ENCODE measurements at places on chromosomes 7 and 10.
A peak's percentile ranks its signal among the peaks of the same experiment; 100 is the strongest.

- no peak for DNase-seq
These were observed 6.9 kb downstream of the PPP2R2D start for GRCh38 chr10:131907679-131908078.

DNA sequence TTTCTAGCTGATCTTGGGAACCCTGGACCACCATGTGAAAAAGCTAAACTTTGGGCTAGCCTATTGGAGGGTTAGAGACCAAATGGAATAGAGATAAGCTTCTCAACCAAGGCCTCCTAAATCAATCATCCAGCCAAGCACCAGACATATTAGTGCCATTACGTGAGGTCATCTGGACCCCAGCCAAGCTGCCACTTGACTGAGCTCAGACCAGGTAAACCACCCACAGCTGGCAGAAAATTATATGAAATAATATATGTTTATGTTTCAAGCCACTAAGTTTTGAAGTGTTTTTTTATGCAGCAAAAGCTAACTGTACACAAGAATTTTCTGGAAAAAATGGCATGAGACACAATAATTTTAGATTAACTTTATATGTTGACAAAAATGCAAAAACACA, 82.6 kb upstream of the PCGF5 start:
- DNase-seq: no peak

DNA sequence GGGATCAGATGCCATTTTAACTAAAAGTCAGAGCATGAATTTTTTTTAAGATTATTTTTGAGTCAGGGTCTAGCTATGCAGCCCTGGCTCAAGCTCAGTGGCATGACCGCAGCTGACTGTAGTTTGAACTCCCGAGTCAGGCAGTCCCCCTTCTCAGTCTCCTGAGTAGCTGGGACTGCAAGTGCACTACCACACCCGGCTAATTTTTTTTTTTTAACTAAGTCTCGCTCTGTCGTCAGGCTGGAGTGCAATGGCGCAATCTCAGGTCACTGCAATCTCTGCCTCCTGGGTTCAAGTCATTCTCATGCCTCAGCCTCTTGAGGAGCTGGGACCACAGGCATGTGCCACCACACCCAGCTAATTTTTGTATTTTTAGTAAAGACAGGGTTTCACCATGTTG, 7.8 kb downstream of the TAS2R41 start:
- no peak for DNase-seq

- DNase-seq: no peak
These were observed 568 bp downstream of the PRSS2 start for GRCh38 chr7:142771353-142771723.

DNA sequence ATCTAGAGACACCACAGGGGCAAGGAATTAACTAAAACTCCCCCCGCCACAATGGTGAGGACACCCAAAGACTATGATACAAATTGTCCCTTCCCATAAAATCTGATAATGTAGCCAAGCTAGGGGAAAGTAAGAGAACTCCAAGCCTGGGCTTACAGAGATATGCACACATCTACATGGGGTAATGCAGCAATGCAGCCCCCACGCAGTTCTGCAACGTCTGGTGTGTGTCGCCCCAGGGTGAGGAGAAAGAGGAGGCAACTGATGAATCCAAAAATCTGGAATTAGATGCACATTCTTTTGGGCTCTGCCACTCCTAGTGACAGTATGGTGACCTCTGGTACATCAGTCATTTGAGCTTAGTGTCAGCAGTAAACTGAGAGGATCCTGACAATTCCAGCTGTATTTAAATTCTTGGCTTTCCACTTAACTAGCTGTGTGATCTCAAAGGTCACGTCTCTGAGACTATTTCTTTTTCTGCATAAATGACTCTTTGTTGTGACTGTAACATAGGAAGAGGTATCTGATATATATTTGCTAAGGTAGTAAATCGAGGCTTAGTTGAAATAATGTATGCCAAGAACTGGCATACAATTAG, 51.5 kb downstream of the PIP4K2A start:
- DNase-seq: no peak

GRCh38 chr7:34869057-34869456, 168.2 kb downstream of the DPY19L1 start:
- DNase-seq: no peak

DNA sequence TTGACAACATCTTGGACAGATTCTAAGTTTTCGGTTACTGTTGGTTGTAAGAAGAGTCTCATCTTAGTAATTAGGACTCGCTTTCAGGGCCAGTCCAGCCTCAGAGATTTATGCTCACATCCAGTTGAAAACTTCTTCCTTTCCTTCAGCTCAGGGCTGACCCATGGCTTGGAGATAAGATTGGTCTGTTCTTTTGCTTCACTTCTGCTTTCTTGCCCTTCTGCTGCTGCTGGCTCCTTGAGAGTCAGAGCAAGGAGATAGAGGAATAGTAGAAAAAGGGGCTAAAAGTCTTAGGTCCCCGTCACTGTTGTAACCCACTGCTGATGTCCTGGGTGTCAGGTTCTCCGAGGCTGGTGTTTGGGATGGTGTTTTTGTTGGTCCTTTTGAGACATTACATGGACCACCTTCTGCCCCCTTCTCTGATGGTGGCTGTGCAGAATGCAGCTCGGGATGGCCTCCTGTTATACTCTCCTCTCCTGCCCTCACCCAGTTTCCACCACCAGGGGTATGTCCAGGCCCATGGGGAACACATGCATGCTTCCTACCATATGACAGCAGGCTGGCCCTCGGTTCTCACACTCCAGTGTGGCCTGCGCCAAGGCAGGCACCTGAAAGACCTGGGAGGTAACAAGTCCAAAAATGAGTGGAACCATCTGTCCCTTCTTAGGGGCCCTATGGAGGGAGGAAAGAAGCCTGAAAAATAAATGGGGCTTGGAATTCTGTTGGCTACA, 67.8 kb upstream of the PCBD1 start:
- DNase-seq: no peak

- DNase-seq: peak; percentile 20
These were observed 607.5 kb downstream of the SORCS1 start for GRCh38 chr10:106557053-106557452.

GRCh38 chr7:26329520-26330255, 38.0 kb downstream of the SNX10 start:
- no peak for DNase-seq

DNA sequence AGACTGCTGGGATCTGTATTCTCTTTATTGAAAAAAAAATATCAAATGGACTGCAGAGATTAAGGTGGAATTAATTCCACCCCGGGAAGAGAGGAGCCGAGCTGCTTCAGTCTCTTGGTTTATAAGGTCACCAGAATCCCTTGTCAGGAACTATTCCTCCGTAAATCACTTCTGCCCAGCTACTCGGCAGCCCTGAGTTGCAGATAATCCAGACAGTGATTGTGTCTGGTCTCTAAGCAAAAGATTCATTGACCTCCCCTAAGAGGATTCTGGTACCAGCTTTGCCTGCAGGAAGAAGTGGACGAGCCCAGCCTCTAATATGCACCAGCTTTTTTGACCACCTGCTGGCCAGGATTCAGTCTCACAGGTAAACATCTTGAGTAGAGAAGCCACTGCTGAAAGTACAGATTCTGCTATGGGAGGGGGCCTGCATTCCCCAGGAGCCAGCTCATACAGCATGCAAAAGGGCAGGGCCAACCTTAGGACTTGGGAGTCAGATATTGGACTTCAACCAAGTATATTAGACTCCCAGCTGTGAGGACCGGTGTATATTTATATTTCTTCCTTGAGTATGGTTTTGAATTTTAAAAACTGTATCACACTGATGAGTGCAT, 27.1 kb upstream of the PLXNA4 start:
- DNase-seq: no peak

DNA sequence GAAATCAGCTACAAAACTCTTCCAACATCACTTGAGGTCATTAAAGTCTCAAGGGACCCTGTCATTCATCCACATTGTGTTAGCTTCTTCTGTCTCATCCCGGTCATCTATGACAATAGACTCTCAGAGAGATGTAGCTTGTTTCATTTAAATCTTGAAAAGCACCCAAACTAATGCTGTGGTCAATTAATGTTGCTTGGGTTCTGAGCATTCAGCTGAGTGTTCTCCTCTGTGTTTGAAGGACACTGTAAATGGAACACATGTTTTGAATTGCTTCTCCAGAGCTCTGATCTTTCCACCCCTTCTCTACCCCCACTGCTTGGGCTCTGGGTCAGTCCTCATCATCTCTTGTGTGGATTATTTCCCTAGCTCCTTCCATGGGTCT, 19.6 kb upstream of the ADD3 start:
- DNase-seq: peak; percentile 55

DNA sequence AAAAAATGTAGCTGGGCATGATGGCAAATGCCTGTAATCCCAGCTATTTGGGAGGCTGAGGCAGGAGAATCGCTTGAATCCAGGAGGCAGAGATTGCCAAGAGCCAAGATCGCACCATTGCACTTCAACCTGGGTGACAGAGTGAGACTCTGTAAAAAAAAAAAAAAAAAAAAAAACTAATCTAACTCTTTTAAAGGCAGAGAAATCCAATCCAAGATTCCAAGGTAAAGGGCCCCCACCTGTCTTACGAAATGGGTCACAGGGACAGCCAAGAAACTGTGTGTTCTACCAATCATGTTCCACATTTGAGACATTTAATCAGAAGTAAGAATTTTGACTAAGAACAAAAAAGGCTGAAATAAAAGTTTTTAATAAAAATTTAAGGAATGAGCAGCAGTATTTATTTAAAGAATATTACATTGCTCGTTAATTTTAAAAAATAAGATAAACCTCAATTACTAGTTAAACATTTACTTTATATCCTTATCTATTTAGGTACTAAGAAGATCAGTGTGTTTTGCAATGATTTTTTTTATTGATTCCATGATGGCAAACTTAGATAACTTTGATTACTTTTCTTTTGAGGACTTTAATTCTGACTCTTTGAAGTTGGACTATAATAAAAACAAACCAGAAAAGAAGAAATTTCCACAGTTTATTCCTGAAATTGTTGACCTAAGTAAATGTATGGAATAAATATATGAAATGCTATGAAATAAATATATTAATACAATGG, 6.7 kb upstream of the OAT start:
- DNase-seq: no peak

- no peak for DNase-seq
These were observed 85.2 kb upstream of the SEMA3C start for GRCh38 chr7:81004098-81004497.

GRCh38 chr7:43758029-43758821, at the start of gene BLVRA:
Gene BLVRA, plus strand, starts transcription at chr7:43758680. Its CDS starts 12,479 bp downstream, at chr7:43771159.
- no peak for DNase-seq

- no peak for DNase-seq
These were observed 41.6 kb downstream of the BMPR1A start for GRCh38 chr10:86798025-86798424.

DNA sequence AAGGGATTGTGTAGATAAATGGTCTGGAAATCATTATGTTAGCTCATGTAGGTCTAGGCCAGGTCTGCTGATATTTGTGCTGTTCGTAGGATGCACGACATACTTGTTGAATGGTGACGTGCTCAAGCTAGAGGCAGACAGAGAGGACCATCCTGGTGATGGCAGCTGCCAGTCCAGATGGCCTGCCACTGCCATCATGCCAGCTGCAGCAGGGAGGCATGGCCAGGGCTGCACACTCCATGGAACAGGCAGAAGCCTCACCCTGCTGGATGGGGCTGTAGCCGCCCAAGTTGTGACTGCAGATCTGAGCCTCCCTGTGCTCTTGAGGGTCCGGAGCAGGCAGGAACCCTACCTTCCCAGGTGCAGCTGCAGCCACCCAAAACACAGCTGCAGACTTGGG, 80.3 kb downstream of the SPDYE5 start:
- DNase-seq: no peak

DNA sequence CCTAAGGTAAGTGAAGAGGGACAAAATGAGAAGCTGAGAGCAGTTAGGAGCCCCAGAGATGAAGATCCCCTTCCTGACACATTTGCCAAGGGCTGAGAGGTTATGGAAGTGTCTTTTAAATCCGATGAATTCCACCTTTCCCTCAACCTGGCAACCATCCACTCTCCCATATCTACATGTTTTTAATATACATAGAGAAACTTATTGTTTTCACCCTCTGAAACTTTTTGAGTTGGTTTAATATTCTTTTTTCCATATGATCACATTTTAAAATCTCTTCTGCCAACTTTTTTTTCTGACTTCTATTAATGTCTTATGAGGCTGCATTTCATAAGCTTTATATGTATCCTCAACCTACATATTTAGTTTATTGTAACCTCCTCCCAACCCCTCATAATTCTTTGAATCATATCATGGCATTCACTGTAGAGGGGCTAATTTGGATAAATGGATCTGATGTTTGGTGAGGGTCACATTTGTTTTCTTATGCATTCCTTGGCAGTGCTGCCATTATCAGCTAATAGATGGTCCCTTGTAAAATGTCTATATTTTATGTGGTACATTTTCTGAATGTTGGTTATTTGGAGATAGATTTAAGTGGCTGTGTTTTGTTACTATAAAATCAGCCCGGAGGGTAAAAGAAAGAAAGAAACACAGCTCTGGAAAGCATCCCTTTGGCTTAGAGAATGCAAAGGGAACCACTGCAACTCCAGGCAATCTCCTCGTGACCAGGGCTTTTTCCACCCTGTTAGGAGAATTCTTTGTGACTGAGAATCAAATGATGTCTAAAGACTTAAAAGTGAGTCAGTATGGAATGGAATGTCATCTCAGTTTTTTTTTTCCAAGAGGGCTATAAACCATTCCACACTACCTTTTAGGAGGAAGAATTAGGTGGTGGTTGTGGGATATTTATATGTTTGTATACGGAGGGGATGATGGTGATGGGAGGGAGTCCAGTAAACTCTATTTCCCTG, 334.4 kb downstream of the SUGCT start:
- DNase-seq: peak; percentile 23

DNA sequence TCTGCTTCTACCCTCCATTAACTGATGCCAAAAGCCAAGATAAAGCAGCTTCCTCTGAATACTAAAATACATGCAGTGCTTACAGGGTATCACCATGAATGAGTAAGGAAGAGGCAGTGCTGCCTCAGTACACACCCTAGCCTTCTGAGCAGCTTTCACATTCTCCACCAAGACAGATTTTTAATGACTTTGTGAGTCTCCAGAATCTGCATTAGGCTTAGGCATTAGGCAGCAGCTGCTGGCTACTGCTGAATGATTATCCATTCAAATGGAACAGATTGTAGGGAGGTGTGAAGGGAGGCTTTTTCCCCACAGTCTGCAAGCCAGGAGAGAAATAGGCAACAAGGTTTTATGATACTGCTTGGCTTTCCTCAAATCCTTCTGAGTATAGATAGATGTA, 1226.7 kb upstream of the LRRN3 start:
- DNase-seq: no peak

GRCh38 chr7:116259156-116259870, 49.0 kb downstream of the TES start:
- DNase-seq: no peak

DNA sequence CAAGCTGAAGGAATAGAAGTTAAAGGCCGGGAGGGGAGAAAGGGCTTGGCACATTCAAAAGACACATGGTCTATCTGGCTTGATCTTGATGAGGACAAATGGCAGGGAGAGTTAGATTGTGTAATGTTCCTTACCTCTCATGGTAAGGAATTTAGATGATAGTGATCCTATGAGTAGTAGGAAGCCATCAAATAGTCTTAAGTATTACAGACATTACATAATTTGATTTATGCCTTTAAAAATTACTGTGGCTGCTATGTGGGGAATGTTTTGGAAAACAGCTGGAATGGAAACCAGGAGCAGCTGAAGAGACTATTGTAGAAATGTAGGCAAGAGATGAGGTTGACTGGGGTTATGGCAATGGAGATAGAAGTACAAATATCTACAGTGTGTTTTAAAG, 351.3 kb upstream of the BMPER start:
- no peak for DNase-seq

GRCh38 chr10:131089150-131089549, 222.4 kb downstream of the TCERG1L start:
- DNase-seq: no peak

- DNase-seq: no peak
These were observed 319.4 kb upstream of the MYO3A start for GRCh38 chr10:25614652-25615051.

All from skin of body (tissue), 3 donors.